ENCODE measurements at places on chromosomes 7 and 10.

- no peak for DNase-seq
These were observed 69.5 kb upstream of the ZNF92 start for GRCh38 chr7:65304175-65304574.

- DNase-seq, result no peak
These were observed 529.5 kb upstream of the SEMA3D start for GRCh38 chr7:85716353-85716752.

GRCh38 chr10:34078745-34079470 lies 736.2 kb downstream of the PARD3 start:
- DNase-seq, result peak; percentile 38

DNA sequence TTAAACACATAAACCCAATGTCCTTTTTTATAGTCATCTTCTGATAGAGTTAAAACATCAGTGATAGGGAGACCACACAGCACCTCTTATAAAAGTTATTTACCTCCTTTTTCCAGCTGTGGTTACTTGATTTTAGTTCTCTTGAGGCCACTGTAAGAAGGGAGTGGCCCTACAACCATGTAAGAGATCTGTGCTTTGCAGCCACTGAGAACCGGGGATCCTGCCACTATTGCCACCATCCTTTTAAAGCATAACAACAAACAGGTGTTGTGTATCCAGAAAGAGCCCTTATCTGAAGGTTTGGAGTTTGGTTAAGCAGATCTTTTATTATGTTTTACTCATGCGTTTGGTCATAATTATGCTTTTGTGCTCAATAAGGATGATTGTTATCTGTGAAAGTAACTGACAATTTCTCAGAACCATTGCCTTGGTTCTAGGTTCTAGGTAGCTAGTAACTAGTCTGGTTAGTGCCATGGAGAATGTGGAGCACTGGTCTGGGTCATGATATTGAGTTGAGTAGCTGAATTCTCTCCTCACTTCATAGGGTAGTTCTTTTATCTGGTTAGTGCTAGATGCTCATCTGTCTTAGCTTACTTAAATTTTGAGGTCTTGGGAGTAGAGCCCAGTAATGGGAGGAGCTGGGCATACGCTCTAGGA lies 56.5 kb downstream of the ST7 start:
- no peak for DNase-seq

DNA sequence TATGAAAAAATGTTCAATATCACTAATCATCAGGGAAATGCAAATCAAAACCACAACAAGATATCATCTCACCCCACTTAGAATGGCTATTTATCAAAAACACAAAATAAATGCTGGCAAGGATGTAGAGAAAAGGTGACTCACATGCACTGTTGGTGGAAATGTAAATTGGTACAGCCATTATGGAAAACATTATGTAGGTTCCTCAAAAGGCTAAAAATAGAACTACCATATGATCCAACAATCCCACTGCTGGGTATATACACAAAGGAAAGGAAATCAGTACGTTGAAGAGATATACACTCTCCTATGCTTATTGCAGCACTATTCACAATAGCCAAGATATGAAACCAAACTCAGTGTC lies 50.2 kb downstream of the CDK1 start:
- peak; percentile 75 for DNase-seq

DNA sequence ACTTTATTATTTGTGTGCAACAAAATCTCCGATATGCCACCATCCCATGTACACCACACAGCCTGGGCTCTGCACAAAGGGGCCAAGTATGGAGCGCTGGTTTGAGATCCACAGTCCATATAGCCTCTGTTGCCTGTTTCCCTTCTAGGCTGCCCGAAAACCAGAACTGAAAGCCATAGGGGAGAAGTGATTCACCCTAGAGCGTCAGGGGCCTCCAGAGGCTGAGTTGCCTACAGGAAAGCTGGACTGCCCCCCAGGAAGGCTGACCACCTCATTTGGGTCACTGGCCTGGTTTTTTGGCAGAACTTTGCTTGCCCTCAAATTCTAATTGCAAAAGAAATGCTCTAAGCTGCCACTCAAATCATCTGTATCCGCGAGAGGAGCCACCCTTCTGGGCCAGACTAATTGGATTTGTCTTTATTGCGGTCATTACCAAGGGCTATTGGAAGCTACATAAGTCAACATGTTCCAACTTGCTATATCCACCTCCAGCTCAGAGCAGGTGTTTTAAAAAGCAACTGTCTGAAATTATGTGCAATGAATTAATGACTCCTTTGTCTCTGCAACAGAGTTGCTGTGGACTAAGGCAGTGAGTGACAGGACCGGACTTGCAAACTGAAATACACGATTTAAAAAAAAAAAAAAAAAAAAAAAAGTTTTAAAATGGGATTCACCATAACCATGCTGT lies 28.3 kb upstream of the FRMD4A start:
- no peak for DNase-seq

DNA sequence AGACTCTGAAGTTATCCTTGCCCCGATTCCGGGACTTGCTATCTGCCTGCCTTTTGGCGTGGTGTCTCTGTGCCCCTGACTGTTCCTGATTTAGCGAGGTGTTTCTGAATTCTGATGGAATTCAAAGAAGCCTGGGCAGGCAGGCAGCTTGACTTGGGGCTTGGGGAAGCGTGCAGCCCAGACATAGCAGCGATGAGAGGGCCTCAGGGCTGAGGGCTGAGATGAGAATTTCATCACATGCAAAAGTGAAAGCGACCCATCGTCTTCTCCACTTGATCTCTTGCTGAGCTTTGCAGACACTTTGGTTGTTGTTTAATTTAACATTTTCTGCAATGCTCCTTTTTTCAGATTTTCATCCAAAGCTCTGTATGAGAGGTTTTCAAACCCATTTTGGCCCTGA lies 57.8 kb downstream of the TCF7L2 start:
- peak; percentile 29 for DNase-seq

GRCh38 chr7:46811529-46811928 lies 770.4 kb downstream of the TNS3 start:
- peak; percentile 100 for DNase-seq

DNA sequence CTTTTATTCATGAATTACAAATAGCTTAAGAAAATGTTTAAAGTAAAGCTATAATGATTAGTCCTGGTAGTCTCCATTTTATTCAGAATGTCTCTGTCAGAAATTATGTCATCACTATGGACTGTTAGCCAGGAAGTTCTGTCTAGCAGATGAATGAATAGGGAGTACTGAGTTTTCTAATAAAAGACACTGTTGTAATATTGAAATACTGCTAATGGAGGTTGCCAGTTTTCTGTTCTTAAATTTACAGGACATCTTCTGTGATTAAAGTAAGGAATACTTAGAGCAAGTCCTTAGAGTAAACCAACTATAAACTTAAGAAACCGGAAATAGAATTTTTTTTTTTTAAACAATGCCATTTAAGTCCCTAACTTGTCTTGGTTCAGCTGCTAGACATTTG lies 309.8 kb downstream of the ADK start:
- DNase-seq, result peak; percentile 5

DNA sequence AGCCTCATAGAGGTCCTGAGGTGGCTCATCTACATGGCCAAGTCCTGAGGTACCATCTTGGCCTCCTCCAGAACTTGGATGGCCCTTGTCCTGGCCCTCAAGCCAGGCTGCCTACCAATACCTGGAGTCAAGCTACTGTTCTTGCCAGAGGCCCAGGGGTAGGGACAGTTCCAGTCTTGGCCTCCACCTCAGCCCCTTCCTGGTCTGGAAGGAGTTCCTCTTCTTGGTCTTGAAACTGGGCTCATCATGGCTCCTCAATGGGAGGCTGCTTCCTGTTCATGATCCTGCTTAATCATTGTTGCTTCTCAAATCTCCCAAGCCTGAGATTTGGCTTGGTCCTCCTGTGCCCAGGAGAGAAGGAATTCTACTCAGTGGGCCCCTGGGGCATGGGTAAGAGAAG lies 3.9 kb downstream of the HPS6 start:
- no peak for DNase-seq

DNA sequence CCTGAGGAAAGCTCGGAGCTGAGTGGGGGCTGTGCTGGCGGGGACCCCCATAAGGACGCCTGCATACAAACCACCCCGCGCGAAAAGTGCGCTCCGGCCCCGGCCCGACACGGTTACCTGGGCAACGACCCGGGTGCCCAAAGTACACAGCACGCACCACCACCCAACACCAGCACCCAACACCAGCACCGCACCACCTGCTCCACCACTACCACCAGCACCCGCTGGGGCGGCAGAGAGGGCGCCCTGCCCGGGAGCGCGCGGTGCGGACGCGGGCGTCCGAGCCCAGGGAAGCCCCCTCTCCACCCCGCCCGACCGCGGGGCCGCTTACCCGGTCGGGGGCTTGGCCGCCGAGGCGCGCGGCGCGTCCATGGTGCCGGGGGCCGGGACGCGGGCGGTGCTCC lies 345 bp downstream of the COBL start:
- DNase-seq, result no peak

DNA sequence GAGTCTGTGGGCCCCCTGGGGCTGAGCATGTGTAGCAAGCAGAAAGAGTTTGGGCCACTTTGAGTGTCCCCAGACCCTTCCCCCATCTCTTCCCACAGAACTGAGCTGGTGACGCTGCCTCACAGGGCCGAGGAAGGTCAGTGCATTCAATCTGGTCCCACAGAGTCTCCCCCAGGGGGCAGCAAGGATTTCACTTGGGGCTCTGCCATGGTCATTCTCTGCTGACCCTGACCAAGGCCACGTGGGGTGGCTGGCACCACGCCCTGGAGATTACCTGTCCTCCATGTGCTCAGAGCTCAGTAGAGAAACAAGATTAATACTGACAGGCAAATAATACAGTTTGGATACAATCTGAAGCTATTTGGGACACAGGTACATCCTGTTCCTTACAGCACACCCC lies 30.2 kb downstream of the ADRA2A start:
- DNase-seq, result no peak

DNA sequence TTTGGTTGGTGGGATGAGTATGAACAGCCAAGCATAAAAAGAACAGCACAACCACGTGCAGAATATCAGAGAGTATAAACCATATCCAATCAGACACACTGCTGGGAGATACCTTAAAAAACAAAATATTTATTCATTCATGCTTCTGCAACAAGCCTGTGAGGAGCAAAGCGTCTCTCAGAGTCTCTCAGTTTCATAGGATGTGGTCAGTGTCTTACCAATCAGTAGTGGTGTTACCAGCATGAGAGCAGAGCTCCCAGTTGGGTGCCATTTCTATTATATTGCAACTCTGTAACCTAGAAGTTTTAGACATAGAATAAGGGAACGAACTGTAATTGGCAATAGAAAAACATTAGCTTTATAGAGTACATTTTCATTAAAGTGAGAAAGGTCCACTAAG lies 445.9 kb upstream of the LRRN3 start:
- no peak for DNase-seq

DNA sequence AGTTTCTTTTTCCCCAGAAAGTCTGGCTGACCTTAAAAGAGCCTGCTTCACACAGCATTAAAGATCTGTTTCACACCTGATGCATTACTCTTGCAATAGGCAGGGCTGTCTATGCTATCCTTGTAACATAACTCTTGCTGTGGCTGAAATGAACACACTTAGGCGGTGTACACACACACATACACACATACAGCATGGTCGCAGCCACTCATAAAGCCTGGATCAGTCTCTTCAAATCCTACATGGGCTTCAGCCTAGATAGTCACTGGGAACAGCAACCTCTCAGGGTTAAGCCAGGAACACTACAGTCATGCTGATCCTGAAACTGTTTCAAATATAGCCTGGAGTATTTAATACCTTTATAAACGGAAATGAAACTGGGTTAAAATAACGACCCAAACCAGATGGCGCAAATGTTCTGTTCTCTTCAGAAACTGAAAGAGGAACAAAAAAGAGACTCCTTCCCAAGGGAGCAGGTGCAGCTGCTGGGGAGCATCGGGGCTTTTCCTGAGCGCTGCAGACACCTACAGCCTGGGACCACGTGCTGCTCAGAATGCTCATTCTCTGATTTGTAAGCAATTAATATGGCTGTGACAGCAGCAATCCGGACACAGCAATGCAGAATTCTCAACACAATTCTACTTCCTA lies 61.0 kb upstream of the SFMBT2 start:
- DNase-seq, result no peak

DNA sequence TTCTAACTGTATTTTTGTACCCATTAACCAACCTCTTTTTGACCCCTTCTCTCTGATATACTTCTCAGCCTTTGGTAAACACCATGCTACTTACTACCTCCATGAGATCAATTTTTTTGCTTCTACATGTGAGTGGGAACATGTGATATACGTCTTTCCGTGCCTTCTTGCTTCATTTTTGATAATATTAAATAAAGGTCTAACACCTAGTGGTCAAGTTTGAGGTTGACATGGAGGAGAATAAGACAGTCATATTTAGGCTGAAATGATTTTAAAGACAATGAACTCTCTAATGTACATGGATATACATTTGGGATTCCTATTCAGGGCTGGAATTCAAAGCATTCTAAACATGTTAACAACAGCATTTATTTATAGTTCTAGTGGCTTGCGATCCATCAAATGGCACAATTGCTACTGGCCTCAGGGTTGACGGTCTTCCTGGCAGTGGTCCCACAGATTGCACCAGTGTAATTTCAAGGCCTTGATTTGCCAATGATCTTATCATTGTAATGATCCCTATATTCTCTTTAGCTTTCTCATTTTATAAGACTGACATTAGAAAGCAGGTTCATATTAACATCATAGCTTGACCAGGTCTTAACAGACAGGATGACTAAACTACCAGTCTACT lies 315.9 kb upstream of the ETV1 start:
- DNase-seq, result peak; percentile 6

GRCh38 chr7:47536661-47537611 lies 45.0 kb downstream of the TNS3 start:
- DNase-seq, result peak; percentile 91

DNA sequence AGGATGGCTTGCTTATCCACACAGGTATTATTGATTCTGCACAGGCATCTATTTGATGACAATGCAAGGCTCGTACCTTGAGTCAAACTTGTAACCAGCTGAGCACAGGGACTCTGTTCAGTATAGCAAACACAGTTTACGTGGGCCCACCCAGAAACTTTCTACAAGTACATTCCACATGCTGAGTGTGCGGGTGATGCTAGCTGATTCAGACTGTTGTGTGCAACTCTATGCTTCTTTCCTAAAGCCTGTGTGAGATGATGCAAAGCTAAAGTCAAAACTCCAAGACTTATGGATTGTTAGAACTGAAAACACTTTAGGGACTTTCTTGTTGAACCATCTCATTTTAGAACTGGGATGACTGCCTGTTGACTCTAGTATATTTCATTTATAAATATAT lies 21.5 kb upstream of the CALD1 start:
- peak; percentile 73 for DNase-seq

DNA sequence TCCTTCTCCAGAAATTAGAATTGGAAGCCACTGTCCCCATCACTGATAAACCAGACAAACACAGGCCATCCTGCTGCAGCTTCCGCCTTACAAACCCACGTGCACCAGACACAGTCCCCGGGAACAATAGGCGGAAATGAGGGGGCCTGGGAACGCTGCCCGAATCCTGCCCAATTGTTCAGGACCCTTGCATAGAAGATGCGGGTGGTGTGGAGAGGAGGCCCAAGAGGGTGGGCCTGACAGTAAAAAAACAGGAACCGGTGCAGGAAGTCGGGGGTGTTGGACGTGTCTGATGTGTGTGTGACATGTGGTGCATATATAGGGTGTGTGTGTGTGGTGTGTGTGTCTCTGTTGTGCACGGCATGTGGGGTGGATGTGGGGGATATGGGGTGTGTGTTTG lies 26.5 kb upstream of the CHST15 start:
- no peak for DNase-seq

Data from fibroblast of skin of right quadriceps (primary cell).